NCI-H187 (cell line): ENCODE measurements at places on chromosomes 3 and 15.
A peak's percentile ranks its signal among the peaks of the same experiment; 100 is the strongest.

GRCh38 chr3:33146791-33147445, 33.1 kb downstream of the CRTAP start:
- DNase-seq, result no peak

DNA sequence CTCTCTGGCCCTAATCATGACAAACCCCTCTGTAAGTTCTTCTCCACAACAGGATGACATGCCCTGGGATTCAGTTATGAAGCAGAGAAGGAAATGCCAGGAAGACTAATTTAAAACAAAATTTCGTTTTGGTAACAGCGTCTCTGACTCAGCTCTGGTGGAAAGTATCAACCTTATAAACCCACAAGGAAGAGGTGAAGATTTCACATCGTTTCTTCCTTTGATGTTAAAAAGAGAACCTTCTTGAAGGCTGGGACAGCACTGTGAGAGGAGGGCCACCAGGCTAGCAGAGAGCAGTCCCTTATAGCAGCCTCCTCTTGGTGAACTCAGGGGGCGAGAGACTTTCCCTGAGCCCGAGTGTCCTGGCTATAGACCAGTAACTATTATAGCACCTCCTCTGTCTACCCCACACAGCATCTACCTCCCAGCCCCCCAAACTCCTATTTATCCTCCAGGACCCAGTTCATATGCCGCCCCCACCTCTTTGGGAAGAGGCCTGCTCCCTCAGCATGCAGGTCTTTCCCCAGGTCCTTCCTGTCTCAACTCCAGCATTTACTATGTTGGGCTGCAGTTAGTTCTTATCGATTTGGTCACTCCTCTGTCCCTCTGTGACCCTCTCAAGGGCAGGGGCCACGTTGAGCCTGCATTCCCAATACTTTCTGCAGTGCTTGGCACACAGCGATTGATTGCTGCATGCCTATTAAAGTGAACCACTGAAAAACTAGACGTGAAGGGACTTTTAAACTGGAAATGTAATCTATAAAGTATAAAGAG, 321.5 kb upstream of the ICE2 start:
- DNase-seq, result no peak

GRCh38 chr3:18424729-18425640, at the start of gene SATB1:
Gene SATB1 (minus strand): TSS chr3:18425339. CDS start chr3:18420967, 4,372 bp downstream.
- DNase-seq, result no peak

- no peak for DNase-seq
Measured at GRCh38 chr15:48563934-48564333, 81.6 kb downstream of the FBN1 start.

DNA sequence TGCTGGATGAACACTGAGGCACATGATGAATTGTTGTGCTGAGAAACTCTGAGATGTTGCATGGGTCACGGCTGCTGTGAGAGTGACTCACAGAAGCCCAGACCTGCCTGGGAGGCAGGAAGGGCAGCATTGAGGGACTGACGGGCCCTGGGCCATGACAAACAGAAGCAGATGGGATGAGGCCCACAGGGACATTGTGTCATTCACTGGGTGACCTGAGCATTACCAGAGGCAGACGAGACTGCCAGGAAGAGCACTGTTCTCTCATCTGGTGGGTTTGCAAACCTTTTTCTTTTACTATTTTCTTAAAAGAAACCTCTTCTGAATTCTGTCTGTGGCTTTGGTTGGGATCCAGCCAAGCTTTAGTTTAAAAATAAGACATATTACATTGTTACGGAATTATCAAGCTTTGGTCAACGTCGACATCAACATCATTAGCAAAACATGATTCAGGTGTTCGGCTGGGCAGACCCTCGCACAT, 67.8 kb downstream of the BDH1 start:
- no peak for DNase-seq

DNA sequence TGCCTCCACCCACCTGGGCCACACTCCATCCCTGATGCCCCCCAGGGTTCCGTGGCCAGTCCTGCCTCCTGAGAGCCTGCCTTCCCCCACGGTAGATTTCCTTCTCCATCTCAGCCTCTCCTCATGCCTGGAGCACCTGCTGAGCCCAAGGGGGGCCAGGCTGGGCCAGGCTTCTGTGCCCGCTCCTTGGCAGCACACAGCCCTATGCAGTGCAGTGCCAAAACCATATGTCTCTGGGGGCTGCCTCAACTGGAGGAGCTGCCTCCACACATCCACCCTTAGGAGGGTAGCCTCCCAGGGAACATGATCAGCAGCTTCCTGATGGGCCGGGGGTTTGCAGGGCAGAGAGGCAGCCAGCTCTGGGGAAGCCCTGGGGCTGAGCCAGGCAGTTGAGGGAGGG, 24.6 kb upstream of the GATA2 start:
- no peak for DNase-seq

GRCh38 chr15:64286473-64286872, 69.5 kb downstream of the CSNK1G1 start:
- DNase-seq, result no peak

DNA sequence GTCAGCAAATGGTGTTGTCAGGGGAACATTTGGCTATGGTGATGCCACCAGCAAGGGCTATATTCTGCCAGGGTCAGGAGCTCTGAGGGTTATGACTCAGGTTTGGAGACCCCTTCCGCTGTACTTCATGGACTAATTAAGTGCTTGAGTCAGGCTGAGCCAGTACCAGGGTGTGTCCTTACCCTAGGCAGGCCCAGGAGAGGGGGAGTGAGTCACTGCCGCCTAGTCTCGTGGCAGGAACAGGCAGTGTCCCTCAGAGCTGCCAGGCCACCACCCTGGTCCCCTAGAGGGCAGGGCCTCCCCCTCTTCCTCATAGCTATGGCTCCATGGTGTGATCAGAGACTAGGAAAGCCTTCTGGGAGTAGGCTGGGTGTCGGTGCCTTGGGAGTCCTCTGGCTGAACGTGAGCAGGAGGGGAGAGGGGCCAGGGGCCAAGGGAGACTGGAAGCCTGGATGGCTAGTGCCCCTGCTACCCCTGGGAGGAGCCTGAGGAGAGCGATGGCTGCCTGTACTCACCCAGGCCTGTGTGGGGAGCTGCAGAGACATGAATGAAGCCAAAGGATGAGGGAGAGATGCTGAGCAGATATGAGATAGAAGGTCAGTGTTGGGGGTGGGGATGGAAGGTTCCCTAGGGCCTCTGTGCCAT, 10.6 kb downstream of the MAPKAPK3 start:
- DNase-seq, result no peak

- DNase-seq, result no peak
Measured at GRCh38 chr3:62051506-62051905, 321.8 kb downstream of the FEZF2 start.

DNA sequence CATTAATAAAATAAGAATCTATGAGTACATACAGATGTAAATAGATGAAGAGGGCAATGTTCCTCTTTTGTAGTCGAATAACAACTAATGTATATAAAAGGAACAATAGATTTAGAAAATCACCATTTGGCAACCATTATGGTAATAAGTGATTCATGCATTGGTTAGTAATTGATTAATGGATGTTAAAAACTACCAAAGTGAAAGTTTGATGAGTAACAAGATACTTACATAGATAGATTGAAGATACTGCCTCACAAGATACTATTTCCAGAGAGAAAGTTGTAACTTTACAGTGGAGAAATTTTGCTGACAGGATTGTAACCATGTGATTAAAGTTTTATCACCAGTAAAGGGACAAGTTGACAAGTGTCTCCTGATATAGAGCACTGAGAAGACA, 55.0 kb downstream of the TCF12 start:
- no peak for DNase-seq

DNA sequence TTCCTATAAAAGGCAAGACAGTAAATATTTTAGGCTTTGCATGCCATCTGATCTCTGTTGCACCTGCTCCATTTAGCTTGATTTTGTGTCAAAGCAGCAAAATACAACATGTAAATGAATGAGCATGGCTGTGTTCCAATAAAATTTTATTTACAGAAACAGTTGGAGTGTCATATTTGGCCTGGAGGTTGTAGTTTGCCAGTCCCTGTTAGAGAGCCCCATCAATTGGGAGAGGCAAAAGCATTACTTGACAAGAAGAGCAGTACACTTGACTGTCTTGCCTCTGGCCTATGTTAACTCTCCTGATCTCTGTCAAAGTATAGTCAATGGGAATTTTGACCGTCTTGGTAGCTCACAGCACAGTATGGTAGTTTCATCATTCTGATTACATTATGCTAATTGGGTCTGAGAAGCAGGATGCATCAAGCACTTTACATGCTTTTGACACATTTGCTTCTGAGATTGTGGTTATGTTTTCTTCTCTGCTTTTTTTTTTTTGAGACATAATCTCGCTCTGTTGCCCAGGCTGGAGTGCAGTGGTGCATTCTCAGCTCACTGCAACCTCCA, 35.4 kb downstream of the SLC28A2 start:
- DNase-seq, result no peak

DNA sequence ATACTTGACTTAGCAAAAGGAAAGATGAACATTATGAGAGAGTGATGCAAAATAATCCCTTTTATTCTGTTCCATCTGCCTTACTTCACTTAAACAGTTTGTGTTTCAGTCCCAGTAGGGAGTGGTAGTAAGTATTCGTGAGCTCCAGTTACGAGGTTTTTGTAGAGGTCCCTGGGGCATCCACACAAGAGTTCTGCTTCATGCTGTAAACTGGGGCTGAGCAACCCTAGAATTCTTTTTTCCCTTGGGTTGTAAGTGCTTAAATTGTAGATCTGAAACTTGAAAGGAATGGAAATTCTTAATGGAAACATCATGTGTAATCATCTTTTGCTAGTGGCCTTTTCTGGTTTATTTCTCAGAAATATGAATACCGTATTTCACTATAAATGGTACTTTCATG, 79.5 kb downstream of the SEMA6D start:
- peak; percentile 50 for DNase-seq

DNA sequence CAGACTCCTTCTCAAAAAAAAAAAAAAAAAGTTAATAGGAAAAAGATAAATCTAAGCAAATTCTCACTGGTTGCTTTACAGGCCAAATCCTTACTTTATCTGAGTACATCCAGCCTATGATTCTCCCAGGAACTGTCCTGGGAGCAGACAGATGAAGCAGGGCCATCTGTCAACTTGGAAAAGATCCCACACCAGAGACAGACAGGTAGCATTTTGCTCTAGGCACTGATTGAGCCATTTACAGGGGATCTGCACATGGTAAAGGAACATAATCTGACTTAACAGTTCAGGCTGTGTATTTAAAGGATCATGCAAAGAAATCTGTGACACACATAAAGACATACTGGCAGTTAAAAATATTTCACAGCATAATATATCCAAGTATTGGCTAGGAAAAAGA, 1006.5 kb downstream of the TBL1XR1 start:
- DNase-seq, result no peak

- no peak for DNase-seq
Measured at GRCh38 chr3:167972502-167972901, 123.2 kb downstream of the GOLIM4 start.

GRCh38 chr15:29669823-29670222, 152.4 kb downstream of the TJP1 start:
- DNase-seq, result no peak

DNA sequence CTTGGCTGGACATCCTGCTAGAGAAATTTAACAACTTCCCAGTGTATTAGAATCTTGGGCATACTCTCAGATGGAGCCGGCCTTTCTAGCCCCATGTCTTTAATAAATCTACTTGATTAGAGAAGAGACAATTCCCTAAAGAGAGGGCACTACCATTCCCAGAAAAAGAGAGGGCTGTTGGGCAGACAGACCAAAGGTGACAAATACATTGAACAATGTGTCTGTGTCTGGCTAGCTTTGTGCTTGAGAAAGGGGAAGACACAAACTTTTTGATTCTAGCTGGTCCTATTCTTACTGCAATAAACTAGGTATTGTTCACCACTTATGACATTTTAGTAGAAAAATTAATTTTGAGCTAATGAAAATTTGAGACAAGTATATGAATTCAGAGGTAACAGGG, 57.7 kb downstream of the DUT start:
- DNase-seq, result no peak

GRCh38 chr3:104596551-104596950, 770.2 kb upstream of the ALCAM start:
- DNase-seq, result no peak

DNA sequence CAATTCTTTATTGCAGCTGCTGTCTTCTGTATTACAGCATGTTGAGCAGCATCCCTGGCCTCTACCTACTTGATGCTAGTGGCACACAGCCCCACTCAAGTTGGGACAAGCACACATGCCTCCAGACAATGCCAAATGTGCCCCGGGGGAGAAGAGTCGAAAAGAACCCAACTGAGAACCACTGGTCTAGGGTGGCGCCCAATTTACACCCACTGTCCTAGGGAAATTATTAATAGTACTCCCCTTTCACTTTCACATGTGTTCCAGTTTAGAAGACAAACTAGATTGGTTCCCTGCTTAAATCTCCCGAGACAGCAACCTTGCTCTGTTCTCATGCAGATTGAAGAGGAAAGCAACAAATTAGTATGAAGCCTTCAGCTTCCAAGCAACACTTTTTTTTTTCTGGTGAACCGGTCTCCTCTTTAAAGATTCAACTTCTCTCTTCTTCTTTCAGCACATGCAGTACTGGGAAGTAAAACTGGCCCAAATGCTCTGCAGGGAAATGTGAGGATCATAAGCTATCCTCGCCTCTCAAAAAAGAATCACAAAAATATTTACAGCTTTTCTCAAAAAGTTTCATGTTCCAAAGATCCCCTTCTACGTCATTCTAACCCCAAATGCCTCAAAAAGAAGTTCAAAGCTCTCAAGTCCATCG, 823.9 kb upstream of the CFAP20DC start:
- DNase-seq, result no peak

GRCh38 chr3:137988152-137988551, 21.8 kb upstream of the CLDN18 start:
- no peak for DNase-seq

DNA sequence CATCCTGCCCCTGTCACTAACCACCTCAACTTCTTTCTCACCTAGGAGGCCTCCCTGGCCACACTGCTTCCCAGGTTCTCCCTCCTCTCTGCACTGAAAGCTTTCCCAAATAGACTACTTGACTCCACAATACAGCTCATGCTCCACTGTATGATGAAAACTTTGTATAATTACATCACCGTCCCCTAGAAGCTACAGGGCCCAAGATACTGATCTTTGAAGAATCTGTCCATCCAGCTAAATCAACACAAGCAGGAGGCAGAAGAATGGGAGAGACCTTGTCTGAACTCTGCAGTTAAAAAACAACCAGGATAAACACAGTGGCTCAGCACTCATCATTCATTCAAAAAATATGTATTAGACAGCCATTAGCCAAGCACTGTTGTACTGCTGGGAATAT, 26.4 kb upstream of the RPS17 start:
- no peak for DNase-seq

GRCh38 chr3:99537416-99537815, 101.0 kb upstream of the COL8A1 start:
- no peak for DNase-seq

GRCh38 chr3:30286811-30287210, 319.6 kb upstream of the TGFBR2 start:
- no peak for DNase-seq
